SHP77 (cell line): ENCODE measurements at places on chromosomes 3 and 15.

- no peak for DNase-seq
Observed at GRCh38 chr3:129413687-129414506, 14.5 kb downstream of the EFCAB12 start.

DNA sequence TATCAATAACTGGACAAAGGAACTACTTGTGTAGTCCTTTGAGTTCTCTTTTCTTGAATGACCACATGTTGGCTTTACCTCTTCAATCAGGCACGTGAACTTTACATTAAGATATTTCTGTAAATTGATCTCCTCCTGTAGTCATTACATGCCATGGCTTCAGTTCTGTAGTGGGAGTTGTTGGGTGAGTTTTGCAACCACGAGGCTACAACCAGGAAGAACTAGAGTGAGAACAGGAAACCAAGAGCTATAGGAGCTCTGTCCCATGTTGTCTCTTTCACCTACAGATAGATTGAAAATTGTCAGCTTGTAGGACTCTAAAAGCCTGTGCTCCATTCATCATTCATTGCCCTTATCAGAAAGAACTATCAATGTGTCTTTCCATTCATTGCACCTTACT lies 2.0 kb downstream of the RSRC1 start:
- no peak for DNase-seq

- no peak for DNase-seq
Observed at GRCh38 chr15:98731712-98732450, 83.5 kb downstream of the IGF1R start.

DNA sequence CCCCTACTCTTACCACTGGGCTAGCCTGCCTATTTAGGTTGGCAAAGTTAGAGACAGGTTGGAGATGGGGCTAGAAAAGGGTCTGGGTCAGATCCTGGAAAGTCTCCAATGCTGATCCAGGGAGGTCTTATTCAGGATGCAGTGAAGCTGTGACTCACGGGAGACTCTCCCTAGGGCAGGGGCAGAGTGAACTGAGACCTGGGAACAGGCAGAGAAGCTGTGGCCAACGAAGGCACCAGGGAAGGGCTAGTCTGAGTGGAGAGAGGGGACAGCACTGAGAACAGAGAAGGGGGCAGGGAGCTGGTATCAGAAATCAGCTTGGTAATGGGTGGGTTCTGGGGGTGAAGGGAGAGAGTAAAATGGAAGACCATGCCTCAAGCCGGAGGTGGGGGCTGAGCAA lies 2.2 kb downstream of the LTF start:
- no peak for DNase-seq

DNA sequence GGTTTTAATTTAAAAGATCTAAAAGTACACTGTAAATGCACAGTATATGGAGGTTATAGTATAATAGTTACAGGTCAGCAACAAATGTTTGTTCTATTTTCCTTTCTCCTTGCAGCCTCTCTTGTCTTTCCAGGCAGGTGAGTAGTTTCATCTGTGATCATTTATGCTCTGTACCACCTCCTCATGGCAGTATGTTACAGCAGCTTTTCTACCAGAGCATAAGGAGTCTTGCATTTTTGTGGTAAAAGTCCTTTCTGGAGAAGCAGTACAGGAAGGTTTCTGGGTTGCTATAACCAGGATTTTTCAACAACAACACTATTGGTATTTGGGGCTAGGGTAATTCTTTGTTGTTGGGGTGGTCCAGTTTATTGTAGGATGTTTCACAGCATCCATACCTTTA lies 59.5 kb downstream of the ZNF609 start:
- DNase-seq = no peak

DNA sequence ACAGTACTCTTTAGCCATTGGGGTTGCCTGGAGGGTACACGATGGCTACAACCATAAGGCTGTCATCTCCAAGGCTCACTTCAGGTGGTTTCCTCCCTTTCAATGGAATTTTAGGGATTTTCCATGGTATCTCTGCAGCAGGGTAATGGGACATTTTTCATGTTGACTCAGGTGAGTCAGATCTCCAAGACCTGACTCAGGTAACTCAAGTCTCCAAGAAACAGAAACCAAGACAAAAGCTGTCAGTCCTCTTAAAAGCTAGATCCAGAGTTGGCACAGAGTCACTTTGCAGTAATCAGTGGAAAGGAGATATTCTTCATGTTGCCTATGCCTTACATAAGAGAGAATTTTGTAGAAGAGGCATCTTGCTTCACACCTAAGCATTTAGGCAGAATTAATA lies 375.8 kb upstream of the ARPP21 start:
- DNase-seq = no peak

- no peak for DNase-seq
Observed at GRCh38 chr15:92605225-92605944, 50.2 kb downstream of the FAM174B start.

GRCh38 chr15:76968306-76968705 lies 26.6 kb upstream of the PSTPIP1 start:
- no peak for DNase-seq

- DNase-seq = no peak
Observed at GRCh38 chr3:175383371-175383770, 524.2 kb downstream of the NAALADL2 start.

GRCh38 chr3:28326458-28326926 lies 22.0 kb upstream of the ZCWPW2 start:
- DNase-seq = no peak
